Epithelial cell of proximal tubule (primary cell): ENCODE measurements at places on chromosomes 4 and X. TPM values are rescaled to one million over a fixed set of nuclear protein-coding genes. Genes with fewer than 3 reads are reported as not detected.

- no peak for DNase-seq
These were observed 179.9 kb downstream of the KCNIP4 start for GRCh38 chr4:21768349-21769310.

- no peak for DNase-seq
These were observed 7.1 kb downstream of the AWAT2 start for GRCh38 chrX:70042399-70043371.

Gene AMTN
- total RNA-seq = not detected in 2 replicates

GRCh38 chrX:29542152-29542551, 673.2 kb upstream of the MAGEB2 start:
- DNase-seq = no peak

GRCh38 chrX:70618467-70618866, 173.8 kb downstream of the DLG3 start:
- DNase-seq = no peak

Gene NXF2
- total RNA-seq = not detected in 2 replicates

- DNase-seq = no peak
These were observed 3.9 kb downstream of the FBXO8 start for GRCh38 chr4:174279433-174280155.
